ENCODE measurements at places on chromosomes 1 and 21.

DNA sequence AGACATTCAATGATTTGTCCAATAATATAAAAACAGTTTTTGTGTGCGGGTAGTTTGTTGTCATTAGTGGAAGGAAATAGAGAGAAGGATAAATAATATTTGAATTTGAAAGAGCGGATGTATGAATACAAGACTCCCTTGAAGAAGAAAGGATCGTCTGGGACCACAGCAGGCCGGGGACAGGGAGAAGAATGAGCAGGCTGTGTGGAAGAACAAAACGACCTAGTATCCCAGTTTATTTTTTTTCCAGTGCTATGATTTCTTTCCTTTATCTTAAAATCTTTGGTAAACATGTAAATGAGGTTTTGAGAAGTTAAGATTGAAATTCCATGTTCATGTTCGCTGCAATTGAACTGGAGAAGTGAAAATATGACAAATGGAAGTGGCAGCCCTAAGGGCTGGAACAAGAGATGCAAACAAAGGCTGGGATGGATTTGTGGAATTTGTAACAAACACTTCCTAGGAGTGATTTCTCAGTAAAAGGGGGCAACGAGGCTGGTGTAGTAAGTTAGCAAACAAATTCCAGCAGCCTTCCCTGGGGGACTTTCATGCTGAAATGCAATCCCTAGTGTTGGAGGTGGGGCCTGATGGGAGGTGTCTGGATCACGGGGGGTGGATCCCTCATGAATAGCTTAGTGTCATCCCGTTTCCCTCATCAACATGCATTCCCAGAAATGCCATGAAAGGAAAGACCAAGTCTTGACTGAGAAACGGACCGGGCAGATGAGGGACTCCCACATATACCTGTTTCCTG, 10.2 kb upstream of the IFI16 start:
- DNase-seq, result no peak

GRCh38 chr1:204723131-204723787, 37.7 kb upstream of the LRRN2 start:
- DNase-seq, result peak; percentile 91

DNA sequence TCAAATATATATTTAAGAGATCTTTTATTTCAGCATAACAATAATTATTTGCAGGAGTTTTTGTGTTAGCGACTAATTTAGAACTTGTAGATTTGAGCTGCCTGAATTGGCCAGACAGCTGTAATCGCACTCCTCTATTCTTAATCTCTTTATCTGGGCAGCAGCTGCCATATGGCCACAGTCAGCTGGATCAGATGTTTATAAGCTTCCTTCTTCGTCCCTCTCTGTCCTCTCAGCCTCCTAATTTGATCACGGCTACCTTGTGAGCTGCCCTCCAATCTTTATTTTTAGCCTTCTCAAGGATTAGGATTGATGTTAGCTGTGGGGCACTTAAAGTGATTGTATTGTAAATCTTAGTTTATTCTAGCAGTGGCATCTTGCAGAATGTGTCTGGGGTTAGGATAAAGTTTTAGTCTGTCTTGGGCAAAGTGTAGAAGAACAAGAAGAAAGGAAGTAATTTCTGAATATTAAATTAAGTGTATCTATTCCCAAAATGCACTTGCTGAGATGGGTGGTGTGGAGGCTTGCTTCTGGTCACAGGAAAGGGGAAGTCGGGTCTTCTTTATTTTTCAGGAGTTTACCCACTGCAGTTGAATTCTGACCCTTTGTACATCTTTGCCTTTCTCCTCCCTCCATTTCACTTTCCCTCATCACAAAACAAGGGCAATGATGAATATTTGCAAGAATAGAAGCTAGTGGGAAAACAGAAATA, 1.1 kb downstream of the ZBTB18 start:
- peak; percentile 67 for DNase-seq

DNA sequence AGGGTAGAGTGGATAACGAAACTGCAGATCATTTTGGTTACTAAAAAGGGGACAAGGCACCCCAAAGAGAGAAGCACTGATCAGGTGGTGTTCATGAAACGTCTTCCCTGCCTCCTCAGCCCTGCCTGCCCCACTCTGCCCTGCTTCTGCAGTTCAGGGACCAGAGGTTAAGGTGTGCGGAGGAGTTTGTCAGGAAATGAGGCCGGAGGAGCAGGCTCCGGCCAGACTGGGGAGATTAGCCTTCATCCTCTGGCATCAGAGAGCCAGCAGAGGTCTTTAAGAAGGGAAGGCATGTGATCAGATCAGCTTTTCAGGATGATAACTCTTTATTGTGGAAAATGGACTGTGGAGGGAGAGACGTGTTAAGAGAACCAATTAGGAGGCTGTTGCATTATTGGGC, 291.9 kb upstream of the NR5A2 start:
- no peak for DNase-seq

DNA sequence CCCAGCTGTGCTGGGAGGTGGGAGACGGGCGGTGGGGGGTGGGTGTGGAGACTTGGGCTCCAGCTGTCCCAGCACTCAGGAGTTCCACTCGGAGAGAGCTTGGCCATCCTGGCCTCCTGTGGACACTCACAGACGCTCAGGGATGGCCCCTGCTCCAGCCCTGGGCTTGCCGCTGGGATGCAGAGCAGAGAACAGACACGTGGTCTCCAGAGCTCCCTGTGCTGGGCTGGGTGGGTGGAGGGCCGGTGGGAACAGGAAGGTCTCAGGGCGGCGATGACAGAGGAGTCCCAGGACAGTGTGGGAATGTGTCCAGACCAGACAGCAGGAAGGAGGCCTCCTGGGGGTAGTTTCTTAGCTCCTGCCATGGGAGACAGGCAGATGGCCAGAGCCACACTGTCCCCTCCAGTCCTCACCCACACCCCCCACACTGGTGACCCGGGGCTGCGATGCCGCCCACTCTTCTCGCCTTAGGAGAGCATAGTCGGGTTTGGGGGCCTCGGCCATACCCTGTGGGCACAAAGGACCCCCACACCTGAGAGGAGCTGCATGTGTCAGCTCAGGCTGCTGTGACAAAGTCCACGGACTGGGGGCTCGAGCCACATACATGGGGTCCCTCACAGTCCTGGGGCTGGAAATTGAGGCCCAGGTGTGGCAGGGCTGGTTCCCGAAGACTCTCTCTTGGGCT, 2.0 kb downstream of the KRTAP10-9 start:
- no peak for DNase-seq

GRCh38 chr1:245126530-245126929, 28.3 kb upstream of the KIF26B start:
- no peak for DNase-seq

DNA sequence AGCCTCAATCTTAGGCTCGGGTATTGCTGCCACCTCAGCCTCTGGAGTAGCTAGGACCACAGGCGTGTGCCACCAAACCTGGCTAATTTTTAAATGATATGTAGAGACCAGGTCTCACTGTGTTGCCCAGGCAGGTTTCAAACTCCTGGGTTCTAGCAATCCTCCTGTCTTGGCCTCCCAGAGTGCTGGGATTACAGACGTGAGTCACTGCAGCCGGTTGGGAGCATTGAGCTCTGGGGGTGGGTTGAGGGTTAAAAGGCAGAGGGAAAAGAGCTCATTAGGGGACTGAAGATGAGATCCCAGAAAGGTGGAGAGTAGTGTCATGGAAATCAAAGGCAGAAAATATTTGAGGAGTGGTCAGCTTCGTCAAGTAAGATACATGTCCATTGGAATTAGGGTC, 7.1 kb downstream of the RAD54L start:
- DNase-seq, result no peak

DNA sequence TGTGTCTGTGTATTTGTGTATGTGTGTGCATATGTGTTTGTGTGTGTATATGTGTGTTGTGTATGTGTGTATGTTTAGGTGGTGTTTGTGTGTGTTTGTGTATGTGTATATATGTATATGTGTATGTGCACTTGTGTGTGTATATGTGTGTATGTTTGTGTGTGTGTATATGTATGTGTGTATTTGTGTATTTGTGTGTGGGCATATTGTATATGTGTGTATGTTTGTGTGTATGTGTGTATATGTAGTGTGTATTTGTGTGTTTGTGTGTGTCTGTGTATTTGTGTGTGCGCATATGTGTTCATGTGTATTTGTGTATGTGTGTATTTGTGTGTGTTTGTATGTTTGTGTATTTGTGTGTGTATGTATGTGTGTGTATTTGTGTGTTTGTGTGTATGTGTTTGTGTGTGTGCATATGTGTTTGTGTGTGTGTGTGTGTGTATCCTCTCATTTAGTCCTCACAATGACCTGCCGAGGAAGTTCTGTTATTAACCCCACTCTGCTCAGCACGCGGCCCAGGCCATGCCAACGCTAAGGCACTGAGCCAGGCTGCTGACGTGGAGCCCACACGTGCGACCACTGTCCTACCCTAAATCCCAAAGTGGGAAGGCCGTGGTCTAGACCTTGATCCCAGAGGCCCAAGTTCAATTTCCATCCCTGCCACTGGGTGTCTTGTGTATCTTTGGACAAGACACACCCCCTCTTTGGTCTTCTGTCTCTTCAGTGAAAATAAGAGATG, 43.2 kb upstream of the TMEM51 start:
- DNase-seq, result no peak

DNA sequence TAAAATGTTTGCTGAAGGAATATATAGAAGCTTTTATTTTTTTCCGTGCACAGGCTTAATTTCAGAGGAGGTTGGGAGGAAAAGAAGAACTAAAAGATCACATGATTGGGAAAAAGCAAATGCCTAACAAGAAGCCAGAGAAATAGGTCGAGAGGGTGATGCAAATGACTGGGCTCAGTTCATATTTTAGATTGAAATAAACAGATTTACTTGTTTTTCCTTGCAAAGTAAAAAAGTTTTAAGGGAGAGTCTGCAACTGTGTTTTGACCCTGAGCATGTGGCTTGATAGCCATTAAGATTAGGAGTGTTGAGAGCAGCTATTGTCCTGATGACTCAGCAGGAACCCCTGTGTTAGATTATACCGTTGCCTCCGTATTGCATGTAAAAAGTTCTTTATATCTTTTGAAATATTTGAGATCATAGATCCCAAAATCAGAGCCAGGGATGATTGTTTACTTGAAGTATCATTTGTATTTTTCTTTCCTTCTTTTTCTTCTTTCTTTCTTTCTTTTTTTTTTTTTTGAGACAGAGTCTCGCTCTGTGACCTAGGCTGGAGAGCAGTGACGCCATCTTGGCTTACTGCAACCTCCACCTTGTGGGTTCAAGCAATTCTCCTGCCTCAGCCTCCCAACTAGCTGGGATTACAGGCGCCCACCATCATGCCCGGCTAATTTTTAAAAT, 20.2 kb downstream of the CLIC4 start:
- DNase-seq, result no peak

GRCh38 chr1:223041481-223041880, 101.6 kb downstream of the TLR5 start:
- DNase-seq, result no peak

- peak; percentile 83 for DNase-seq
Observed at GRCh38 chr1:240732390-240732789, 120.4 kb upstream of the GREM2 start.

DNA sequence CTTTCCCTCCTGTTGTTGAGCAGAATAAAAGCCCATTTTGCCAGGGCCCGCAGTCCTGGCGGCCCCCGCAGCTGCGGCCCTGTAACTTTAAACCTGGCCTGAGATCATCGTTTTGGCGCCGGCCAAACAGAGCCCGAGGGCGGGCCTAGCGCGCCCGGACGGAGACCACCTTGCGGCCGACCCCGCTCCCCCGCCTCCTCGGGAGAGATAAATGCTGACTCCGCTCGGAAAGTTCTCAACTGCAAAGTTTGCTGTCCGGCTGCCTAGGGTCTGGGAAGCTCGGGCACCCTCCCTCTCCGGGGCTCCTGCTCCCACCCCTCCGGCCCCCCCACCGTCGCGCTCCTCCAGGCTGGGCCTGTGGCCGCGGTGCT, at the start of gene PDPN:
Gene PDPN, plus strand, starts transcription at position 238 of the 371 bp plus-strand sequence. CDS start 202 bp downstream, outside the sequence.
- DNase-seq, result no peak

DNA sequence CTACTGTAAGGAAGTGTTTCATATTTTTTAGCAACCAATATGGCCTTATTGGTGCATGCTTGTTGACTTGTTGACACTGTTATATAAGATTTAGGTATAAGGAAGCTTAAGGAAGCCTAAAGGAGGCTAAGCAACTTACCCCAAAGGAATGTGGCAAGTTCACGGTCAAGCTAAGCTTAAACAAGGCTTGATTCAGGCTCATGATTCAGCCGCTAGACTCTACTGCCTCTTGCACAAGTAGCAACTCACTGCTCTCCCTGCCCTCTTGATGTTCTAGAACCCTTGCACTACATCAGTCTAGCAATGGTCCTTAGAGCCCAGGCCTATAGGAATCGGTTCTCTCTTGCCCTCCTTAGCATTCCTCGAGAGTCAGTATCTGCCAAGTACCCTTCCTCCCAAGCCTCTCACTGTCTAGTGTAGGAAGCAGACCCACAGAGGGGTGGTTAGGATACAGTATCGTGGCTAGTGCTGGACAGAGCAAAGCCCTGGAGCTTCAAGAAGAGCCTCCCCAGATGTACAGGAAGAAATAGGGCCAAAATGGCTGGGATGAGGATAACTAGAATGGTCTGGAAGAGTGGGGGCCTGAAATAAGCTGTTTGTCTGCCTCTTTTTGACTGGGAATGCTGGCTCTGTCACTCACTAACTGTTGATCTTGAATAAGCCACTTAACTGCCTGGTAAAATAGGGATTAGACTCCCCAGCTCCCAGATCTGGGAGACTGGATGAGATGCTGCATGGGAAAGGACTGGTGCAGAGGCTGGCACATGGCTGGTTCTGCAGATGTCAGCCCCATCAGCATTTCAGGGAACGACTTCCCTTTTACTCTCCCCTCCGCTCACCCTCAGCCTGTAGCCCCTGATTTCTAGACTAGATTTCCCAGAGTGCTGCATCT, 122.2 kb downstream of the NAV1 start:
- DNase-seq, result no peak

DNA sequence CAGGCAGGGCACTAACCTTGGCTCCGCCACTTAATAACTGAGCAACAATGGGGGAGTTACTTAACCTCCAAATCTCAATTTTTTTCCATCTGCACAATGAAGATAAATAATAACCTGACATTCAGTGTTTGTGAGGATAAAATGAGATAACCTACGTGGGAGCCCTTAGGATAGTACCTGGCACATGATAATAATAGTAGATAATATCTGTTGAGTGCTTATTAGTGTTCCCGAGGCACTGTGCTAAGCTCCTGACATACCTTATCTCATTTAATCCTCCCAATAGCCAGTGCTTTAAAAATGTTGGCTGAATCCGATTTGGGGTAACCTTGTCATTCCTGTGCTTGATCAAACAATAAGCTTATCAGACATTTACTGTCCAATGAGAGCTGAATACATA, 128.7 kb upstream of the UBE2U start:
- no peak for DNase-seq

DNA sequence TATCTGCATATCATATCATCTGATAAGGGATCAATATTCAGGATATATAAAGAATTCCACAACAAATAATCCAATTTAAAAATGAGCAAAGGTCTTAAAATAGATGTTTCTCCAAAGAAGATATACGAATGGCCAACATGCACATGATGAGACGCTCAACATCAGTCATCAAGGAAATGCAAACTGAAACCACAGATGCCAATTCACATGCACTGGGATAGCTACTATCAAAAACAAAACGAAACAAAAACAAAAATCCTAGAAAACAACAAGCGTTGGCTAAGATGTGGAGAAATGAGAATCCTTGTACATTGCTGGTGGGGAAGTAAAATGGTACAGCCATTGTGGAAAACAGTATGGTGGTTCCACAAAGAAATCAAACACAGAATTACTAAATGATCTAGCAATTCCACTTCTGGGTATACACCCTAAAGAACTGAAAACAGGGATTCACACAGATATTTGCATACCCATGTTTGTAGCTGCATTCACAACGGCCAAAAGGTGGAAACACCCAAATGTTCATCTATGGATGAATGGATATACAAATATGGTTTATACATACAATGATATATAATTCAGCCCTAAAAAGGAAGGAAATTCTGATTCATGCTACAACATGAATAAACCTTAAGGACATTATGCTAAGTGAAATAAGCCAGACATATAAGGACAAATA, 79.4 kb downstream of the PCSK9 start:
- DNase-seq, result no peak

- DNase-seq, result no peak
Observed at GRCh38 chr1:6292102-6292501, 31.2 kb upstream of the GPR153 start.
